Activated T-cell treated with anti-CD3 and anti-CD28 coated beads, Interleukin-2, amount 50 U/mL, for 48 hours (primary cell): ENCODE measurements at places on chromosomes 16 and 17.

DNA sequence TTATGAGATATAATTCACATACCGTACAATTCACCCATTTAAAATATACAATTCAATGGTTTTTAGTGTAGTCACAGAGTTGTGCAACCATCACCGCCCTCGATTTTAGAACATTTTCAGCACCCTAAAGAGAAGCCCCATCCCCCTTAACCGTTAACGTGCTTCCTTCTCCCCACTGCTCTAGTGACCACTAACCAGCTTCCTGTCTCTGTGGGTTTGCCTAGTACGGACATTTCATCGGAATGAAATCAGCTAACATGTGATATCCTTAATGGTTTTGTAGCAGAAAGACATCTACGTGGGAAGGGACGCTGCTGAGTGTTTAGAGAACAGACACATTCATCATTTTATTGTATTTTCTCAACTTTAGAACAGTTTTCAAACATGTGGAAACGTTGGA is 80.8 kb upstream of the HSBP1 start:
- DNase-seq: no peak

- no peak for DNase-seq
These were observed 33.0 kb downstream of the IL4R start for GRCh38 chr16:27346819-27347218.

DNA sequence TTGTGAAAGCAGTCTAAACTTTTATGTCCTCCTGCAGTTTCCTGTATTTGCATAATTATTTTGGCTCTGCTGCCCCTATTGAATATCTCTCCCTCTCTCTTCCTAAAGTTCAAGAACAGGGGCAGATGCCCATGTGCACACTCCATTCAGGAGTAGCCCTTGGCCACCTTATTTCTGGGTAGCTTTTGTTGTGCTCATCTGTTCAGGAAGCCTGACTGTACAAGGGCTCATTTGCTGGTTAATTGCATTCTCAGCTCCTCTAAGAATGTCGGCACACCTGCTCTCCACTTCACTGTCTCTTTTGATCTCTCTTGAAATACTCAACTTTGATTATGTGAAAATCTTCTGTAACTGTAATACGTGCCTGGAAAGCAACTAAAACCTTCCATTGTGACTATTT is 1378.8 kb upstream of the CDH8 start:
- DNase-seq: no peak

GRCh38 chr16:82641336-82641984 is 14.7 kb downstream of the CDH13 start:
- DNase-seq: no peak

DNA sequence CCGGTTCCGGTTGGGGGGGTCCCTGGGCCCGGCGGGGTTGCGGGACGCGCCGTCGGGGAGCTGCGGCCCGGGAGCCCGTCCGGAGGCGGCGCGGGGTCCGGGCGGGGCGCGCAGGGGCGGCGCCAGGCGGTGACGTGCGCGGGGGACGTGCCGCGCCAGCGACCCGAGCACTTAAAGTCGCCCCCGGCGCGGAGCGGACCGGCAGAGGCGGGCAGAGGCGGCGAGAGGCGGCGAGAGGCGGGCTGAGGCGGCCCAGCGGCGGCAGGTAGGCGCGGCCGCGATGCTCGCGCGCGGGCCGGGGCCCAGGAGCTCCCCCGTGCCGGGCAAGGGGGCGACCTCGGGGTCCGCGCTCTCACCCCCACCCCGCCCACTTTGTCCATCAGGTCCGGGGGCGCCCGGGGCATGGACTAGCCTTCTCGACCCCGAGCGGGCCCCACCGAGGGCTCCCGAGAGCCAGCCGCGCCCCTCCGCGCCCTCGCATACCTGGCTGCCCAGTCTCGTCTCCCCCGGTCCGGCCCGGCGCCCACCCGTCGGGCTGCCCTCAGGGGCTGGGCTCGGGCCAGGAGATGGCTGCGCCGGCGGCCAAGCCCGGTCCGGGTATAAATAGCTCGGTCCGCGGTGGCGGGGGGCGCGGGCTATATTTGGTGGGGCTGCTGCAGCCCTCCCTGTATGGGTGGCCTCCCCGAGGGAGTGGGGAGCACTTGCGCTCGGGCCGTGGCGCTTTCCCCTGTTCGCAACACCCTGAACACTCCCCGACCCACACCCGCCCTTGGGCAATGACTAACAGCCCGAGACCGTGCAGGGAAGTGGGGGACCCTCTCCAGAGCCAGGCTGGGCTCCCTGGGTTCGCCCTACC is at the start of gene SLC16A3:
Gene SLC16A3 (plus strand): TSS at position 201 of the 856 bp plus-strand sequence. CDS start 6,967 bp downstream, outside the sequence.
- DNase-seq: peak; percentile 79

DNA sequence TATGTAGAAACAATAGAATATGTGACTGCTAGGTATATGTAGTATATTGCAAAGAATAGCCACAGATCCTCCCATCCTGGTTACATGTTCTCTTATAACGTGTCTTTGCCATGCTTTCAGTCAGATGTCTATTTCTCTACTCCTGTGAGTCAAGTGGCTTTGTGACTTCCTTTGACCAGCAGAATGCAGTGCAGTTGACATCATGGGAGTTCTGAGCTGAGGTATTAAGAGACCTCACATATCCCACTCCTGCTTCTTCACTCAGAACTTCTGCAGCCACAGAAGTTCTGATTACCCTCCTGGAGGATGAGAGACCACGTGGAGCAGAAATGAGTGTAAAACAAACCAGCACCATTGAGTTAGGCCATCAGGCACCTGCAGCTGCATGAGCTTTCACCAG is 222.5 kb downstream of the PRKCA start:
- DNase-seq: no peak
